ENCODE measurements at places on chromosomes 16 and 17.

- no peak for DNase-seq
These were observed 104.3 kb downstream of the PHKB start for GRCh38 chr16:47565454-47565853.

DNA sequence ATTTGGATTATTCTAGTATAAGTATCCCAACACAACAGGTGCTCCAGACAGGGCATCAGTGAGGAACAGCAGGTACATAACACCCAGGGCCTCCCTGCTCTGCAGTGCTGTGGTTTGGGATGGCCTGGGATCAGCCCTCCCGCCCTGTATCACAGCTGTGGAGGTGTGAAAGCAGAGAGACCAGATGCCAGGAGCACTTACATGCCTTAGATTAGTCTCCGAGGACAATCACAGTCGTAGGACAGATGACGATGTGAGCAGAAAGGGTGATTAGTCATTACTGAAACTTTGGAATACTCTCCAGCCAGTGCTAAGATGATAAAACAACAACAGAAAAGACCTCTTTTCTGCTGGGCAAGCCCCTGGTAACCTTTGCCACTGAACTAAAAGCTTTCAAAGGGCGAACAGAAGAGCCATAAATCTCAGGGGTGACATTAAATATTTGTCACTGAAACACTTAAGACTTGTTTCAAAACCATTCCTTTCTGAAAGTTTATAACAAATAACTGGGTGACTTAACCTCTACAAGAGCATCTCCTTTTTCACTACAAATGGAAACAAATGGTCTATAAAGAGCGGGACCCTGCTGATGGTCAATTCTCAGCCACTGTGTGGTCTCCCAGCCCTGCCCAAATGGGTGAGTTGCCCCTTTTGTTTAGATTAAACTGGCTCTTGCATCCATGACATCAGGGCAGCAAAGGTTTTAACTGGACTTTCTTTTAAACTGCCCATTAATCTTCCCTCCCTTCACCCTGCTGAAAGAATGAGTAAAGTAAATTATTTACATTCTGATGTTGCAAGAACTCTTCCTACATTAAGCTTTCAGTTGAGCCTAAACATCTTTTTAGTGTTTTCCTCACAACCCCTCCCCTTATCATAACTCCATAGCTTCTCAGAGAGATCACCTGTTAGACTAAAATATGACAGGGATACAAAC lies 183.1 kb upstream of the COX10 start:
- no peak for DNase-seq

GRCh38 chr16:53014287-53014686 lies 38.4 kb downstream of the CHD9NB start:
- no peak for DNase-seq

GRCh38 chr16:86914876-86915717 lies 336.7 kb downstream of the FOXL1 start:
- DNase-seq, result no peak

- no peak for DNase-seq
These were observed 89.9 kb downstream of the NDE1 start for GRCh38 chr16:15739950-15740349.

DNA sequence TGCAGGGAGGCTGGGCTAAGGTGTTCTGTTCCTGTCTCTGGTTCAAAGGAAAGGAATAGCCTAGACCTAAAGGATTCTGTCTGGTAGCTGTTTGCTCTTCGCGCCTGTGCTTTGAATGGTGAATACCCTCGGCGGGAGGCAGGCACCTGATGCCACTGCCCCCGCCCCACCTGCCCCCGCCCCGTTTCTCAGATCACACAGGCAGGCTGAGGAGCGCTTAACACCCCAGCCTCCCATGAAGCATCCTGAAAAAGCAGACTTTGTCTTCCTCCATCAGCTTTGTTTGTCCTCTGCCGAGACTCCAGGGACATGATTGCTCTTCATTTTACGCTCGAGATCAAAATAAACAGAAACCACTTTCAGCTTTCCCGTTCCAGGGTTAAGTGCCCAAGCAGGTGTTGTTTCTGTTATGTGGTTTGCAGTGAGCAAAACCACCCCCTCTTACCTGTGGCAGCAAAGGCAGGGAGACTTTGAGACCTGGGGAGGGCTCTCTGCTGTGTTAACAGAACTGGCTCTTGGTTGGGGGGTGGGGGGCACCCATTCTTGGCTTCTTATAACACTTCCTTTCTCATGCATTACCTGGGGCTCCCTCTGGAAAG lies 452.1 kb downstream of the WWOX start:
- no peak for DNase-seq

DNA sequence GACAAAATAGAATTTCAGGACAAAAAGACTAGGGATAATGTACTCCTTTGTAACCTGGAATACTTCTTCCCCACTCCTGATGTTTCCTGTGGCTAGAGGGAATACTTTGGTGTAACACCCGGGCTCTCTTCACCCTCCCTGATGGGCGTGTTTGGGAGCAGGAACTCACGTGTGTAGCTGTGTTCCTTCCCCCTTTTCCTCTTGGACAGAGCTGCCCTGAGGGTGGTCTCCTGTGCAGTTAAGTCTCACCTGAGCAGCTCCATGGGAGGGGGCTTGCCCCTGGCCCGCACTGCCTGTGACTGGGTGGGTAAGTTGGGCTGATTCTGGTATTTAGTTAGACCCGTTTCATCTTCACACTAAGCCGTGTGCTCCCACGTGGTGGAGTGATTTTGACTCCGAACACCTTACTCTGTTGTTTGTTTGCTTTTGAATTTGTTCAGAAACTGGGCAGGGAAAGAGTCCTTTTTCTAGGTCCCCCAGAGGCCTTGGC lies 87.9 kb downstream of the OR1D5 start:
- DNase-seq, result no peak

DNA sequence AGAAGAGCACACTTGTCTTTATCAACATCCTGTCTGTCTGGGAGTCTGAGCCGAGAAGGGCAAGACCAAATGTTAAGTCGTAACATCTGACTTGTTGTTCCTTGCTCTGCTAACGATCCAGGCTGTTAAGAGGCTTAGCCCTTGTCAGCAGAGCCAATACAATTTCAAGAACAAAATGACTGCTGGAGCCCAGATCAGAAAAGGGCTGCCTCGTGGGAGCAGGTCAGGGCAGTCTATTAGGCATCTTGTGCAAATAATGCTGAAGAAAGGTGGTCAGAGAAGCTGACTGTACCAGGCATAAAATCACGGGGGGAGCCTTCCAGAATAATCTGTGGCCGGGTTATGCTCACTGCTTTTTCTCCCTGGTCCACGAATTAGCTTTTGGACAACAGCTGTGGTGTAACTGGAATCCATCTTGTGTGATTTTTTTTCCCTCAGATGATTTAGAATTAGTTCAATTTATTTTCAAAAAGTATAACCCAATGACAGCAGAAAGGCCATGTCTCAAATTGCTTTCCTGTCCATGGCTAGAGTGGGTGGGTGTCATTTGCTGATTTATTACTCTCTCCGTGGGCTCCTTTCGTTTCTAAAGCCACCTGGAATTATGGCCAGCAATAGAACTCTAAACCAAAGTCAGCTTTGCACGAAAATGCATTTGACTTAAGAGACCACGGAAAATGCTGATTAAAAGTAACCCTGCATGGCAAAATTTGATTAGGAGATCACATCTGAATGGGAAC lies 221.1 kb upstream of the HSBP1 start:
- no peak for DNase-seq

DNA sequence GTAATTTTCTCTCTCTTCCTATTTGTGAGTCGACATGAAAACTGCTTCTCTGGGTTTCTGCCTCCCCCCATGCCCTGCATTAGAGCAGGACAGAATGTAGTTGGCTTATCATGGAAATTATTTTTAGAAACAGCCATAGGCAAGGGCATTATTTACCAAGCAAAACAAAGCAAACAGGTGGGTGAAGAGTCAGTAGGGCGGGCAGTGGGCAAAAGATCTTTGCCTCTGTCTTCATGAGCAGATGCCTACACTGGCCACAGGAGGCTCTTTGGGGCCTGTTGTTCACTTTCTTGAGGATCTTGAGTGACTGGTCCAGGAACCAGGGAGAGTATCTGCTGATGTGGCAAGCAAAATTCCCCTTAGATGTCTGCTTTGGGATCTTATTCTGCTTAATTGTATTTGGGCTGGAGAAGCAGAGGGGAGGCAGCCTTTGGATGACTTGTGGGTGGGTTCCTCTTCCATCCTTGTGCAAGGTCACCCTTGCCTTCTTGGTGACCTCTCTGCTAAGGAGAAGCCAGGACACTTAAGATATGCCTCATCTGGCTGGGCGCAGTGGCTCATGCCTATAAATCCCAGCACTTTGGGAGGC lies 42.5 kb upstream of the CLEC19A start:
- DNase-seq, result no peak

- DNase-seq, result no peak
These were observed 2.1 kb upstream of the HES7 start for GRCh38 chr17:8125947-8126490.

DNA sequence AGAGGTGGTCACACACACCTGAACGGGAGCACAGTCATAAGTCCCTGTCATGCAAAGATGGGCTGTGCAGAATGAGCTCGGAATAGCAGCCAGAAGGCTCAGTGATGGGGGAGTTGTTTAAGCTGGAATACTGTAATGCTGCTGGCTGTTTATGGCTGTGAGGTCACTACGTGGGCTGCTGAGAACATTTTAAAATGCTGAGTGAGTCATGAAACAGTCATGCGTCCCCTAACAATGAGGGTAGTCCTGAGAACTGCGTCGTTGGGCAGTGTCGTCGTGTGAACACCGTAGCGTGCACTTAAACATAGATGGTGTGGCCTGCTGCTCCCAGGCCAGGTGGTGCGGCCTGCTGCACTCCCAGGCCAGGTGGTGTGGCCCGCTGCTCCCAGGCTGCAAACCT lies 39.7 kb downstream of the TBCD start:
- DNase-seq, result no peak

GRCh38 chr17:43920500-43921095 lies 13.3 kb upstream of the MPP2 start:
- DNase-seq, result no peak

DNA sequence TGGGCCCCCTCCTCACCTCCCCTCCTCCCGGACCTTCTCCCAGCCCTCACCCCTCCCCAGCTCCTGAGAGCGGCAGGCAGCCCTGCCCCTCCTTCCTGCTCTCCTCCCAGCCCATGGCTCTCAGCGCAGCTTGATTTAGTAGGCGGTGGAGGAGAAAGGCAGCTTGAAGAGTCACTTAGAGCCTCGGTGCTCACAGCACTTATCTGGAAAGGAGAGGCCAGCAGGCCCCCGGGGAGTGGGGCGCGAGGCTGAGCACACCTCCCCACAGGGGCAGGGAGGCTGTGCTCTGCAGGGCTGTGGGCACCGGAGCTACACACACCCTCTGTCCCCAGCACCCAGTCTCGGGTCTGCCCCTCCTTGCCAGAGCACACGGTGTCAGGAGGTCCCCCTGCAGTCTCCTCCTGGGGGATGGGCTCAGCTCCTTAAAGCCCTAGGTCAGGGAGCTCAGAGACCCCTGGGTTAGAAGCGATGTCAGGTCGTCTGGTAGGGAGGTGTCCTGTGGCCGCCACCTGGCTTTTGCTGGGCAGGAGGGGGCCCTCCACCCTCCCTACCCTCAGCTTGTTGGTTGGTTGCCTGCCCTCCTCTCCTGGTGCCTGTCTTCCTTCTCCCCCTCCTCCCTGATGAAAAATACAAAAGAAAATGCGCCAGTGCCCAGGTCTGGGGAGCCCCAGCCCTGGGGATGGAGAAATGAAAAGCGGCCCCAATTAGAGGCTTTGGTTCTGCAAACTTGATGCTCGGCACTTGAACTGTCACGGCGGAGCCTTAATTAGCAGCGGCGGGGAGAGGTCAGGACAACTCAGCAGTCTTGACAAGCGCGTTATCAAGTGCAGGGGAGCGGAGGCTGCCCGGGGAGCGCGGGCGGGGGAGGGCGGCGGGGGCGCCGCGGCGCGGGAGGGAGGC lies 151.1 kb upstream of the GSE1 start:
- DNase-seq, result peak; percentile 81

DNA sequence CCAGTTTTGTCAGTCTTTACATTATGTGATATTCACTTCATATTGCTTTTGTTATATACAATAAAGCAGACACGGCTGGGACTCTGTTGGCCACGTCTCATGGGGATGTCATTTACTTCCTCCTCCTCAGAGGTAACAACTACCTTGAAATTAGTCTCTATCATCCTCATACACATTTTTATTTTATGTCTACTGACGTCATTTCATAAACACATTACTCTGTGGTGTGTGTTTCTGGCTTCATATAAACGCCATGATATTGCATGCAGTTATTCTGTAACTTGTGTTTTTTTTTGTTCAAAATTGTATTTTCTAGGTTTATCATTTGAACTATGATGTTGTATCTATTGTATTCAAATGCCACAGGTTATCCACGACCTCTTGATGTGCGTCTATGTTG lies 13.4 kb upstream of the IRF8 start:
- no peak for DNase-seq

DNA sequence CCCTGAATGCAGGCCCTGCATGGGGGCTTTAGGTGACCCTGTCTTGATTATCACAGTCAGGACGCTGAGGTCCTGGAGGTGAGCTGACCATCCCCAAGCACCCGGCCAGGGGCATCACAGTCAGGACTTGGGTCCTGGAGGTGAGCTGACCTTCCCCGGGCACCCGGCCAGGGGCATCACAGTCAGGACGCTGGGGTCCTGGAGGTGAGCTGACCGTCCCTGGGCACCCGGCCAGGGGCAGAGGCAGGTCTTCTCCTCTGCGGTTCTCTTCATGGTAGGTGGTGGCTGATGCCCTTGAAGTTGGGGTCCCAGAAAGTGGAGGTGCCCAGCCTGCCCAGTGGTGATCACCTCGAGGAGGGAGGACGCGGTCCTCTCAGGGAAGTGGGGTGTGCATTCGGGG lies 36.2 kb upstream of the GSE1 start:
- DNase-seq, result no peak

DNA sequence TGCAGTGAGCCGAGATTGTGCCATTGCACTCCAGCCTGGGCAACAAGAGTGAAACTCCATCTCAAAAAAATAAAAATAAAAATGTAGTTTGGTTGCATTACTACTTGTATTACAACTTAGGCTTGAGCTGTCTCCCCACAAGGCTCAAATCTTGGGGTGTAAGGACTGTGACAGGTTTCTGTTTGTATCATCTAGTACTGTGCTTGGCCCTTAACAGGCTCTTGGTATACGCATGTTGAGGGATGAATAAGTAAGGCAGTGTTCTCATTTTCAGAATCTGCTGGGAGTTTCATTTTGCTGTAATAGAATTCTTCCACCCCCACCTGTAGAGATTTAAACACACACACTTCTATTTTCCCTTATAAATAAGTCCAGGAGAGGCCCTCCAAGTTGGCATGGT lies 289.4 kb upstream of the EEF2KMT start:
- DNase-seq, result no peak
